ENCODE measurements at places on chromosomes 12 and 14.
A peak's percentile ranks its signal among the peaks of the same experiment; 100 is the strongest.

DNA sequence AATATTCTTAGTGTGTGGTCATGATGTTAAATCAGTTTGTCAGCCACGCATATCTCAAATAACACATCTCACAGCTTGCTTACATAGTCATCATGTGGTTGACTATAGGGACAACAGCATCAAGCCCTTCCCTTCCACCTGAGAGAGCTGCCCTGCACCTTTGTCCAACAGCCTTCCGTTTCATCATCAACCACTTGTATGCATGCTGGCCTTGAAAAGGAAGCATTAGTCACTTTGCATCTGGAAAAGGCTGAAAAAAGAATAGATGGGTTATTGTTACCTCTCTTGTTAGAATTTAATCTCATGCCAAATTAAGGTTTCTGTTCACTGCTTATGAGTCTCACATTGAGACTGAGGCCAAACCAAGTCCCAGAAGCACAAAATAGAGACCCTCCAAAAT, 1586.5 kb upstream of the SEL1L start:
- DNase-seq = no peak

GRCh38 chr12:91056488-91056887, 1.3 kb downstream of the KERA start:
- no peak for DNase-seq

DNA sequence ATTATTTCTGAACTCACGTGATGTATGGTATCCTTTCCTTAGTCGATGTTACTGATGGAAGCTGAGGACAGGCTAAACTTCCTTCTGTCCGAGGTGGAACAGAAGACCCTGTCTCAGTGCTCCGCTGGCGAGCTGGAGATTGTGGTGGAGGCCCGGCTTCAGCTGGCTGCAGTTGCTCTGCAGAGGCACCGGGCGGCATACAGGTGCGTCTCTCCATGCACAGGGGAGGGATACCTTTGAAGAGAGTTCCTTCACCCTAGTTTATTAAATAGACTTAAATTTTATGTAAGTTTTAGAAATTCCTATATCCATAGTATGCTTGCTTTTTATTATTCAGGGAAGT, 186.7 kb upstream of the NEDD1 start:
- DNase-seq = no peak

- DNase-seq = peak; percentile 96
These were observed 5.4 kb upstream of the IRF2BPL start for GRCh38 chr14:77033622-77034589.

DNA sequence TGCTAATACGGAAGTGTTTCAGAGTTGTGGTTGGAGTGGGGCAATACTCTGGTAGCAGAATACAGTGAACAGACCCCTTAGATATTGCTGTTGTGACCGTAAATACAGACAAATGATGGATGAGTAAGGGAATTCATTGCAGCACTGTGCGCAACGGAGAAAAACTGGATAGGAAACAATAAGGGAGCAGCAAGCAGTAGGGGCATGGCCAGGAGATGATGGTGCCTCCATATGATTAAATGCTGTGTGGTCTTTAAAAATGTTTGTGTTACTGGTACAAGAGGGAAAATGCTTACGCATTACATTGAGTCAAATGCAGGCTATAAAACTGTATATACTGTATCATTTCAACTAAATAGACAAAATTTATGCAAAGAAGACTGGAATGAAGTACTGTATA, 61.6 kb downstream of the EML1 start:
- no peak for DNase-seq

DNA sequence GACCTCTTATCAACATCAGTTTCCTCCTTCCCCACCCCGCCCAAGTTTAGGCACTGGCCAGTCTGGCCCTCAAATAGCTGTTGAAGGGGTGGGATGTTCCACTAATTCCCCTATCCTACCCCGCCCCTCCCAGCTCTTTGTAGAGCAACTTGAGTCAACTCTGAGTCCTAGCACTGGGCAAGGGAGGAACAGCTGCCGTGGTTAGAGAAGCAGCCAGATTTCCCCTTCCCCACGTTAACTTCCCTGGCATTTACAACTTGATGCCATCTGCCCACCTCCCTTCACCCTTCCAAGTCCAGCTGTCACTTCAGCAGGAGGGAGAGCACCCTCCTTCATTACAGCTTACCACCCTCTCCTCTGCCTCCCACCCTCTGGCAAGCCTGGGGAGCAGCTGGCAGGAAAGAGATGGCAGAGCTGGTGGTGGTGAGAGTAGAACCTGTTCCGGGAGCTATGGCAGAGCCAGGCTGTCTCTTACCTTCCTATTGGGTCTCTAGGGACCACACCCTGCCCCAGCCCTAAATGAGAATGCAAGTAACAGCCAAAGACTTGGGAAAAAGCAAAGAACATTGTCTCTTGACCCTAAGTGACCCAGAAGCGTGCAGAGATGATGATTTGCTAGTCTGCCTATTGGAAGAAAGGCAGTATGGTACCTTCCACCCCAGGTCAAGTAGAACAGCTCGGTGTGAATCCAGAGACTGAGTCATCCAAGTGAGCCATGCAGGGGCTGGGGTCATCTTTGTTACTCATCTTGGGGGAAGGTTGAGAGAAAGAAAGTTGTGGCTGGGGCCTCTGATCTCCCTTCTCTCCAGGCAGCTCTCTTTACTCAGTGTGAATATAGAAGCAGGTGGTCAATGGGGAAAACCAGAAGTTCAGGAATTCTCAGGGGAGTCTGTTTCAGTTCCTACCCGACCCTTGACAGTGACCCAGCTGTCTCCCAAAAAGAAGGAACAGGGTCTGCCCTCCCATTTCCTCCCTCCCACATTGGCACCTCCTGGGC, 1.5 kb downstream of the BLOC1S1 start:
- no peak for DNase-seq

GRCh38 chr12:132886529-132887477, 602 bp downstream of the CHFR start:
- peak; percentile 36 for DNase-seq

DNA sequence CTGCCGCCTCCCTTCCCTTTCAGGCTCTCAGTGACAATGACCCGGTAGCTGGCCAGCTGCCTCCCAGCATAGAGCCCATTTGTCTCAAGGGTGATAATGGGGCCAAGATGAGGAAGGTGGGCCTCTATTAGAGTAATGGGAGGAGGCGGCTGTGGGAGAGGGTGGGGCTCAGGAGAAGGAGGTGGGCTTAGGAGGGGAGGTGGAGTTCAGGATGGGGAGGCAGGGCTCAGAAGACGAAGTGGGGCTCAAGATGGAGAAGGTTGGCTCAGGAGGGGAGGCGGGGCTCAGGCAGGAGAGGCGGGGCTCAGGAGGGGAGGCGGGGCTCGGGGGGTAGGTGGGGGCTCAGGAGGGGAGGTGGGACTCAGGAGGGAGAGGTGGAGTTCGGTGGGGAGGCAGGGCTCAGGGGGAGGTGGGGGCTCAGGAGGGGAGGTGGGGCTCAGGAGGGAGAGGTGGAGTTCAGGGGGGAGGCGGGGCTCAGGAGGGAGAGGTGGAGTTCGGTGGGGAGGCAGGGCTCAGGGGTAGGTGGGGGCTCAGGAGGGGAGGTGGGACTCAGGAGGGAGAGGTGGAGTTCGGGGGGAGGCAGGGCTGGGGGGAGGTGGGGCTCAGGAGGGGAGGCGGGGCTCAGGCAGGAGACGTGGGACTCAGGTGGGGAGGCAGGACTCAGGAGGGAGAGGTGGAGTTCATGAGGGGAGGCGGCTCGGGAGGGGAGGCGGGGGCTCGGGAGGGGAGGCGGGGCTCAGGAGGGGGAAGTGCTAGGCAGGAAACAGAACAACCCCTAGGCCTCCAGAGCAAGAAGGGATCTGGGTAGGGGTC, 36.8 kb downstream of the IQSEC3 start:
- no peak for DNase-seq

- no peak for DNase-seq
These were observed 481 bp downstream of the REC8 start for GRCh38 chr14:24172261-24172860.

- no peak for DNase-seq
These were observed 686 bp downstream of the MCRS1 start for GRCh38 chr12:49567302-49567610.

GRCh38 chr12:90909069-90909770, 45.8 kb downstream of the CCER1 start:
- DNase-seq = peak; percentile 53

DNA sequence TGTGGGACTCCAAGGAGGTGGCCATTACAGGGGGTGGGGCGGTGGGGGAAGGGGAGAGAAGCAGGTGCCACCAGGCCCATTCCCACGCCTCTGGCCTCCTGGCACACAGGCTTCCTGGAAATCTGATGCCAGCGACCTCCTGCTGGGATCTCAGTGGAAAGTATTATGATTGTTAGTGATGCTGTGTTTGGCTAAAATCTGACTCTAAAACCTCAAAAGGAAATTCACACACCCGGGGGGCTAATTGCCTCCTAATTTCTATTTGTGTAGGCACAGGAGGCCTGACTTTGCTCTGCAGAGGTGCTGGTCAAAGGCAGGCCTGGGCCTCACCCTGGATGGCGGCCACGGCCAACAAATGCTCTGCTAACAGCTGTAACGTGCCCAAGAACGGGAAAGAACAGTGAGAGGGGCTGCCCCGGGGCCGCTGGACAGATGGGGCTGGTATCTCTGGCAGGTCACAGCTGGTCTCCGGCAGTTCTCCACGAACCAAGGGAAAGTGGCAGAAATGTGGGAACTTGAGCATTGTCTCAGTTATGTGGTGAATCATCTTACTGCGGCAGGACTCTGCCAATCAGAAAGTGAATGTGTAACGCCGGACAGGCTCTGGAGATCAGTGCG, 14.3 kb downstream of the FAM181A start:
- peak; percentile 24 for DNase-seq

DNA sequence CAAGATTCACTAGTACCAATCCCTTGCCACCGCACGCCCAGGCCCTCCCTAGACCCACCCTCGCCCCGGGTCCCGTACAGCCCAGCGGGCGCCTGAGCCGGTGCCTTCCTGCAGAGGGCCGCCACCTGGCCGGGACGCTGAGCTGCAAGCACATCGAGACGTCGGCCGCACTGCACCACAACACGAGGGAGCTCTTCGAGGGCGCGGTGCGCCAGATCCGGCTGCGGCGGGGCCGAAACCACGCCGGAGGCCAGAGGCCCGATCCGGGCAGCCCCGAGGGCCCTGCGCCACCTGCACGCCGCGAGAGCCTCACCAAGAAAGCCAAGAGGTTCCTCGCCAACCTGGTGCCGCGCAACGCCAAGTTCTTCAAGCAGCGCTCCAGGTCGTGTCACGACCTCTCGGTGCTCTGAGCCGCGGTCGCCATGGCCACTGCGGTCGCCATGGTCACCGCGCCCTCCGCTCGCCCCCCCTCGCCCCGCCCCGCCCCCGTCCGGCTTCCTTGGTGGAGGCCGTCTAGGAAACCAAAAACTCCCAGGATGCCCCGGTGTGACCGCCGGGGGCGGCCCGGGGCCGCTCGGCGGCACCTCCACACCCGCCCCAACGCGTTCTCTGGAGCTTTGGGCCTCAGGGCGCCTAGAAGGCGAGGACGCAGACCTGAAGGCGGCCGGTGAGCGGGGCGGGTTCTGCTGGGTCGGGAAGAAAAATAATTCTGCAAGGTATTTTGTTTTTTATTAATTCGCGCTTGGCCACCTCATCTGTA, 3.7 kb downstream of the REM2 start:
- DNase-seq = peak; percentile 69

DNA sequence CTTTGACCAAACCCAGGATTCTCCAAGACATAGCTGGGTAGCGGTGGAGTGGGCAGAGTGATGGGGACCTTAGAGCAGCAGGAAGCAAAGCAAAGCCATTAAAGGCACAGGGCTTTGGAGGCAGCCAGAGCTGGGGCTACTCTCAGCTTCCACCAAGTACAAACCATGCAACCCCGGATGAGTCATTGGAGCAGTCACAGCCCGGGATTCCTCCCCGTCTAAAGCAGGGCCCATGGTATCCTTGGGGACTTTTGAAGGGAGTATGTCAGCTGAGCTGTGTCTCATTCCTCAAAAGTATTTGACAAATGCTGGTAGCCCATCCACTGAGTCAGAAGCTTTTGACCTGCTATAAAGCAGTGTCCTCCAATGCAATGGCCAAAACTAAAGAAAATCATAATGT, 9.7 kb upstream of the IFI27 start:
- DNase-seq = peak; percentile 63

- no peak for DNase-seq
These were observed 21.0 kb downstream of the WIF1 start for GRCh38 chr12:65100140-65100539.

GRCh38 chr14:67442139-67442906, 30.4 kb upstream of the PLEK2 start:
- no peak for DNase-seq

- DNase-seq = no peak
These were observed 3.3 kb upstream of the PAPLN start for GRCh38 chr14:73234029-73234428.

- no peak for DNase-seq
These were observed 200.5 kb upstream of the GRIP1 start for GRCh38 chr12:66879409-66879808.

Data from fibroblast of villous mesenchyme (primary cell).